M059J (cell line): ENCODE measurements at places on chromosomes 12 and 14.
A peak's percentile ranks its signal among the peaks of the same experiment; 100 is the strongest.

DNA sequence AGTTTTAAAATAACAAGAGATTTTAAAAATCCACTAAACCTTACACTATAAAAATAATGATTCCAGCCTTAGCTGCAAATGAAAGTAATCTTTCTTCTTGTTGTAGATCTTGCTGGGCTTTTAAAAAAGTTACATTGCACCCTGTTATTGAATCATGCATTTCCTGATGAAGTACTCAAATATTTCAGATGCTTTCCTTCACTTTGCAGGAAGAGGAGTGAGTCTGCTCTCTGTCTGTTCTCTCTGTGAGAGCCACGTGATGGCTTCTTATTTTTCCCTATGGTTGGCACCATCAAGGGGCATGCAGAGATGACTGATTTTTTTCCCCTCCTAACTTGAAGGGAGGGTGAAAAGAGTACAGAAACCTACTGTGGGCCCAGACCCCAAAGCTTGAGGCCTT is 262.7 kb downstream of the ATP23 start:
- peak; percentile 7 for DNase-seq

DNA sequence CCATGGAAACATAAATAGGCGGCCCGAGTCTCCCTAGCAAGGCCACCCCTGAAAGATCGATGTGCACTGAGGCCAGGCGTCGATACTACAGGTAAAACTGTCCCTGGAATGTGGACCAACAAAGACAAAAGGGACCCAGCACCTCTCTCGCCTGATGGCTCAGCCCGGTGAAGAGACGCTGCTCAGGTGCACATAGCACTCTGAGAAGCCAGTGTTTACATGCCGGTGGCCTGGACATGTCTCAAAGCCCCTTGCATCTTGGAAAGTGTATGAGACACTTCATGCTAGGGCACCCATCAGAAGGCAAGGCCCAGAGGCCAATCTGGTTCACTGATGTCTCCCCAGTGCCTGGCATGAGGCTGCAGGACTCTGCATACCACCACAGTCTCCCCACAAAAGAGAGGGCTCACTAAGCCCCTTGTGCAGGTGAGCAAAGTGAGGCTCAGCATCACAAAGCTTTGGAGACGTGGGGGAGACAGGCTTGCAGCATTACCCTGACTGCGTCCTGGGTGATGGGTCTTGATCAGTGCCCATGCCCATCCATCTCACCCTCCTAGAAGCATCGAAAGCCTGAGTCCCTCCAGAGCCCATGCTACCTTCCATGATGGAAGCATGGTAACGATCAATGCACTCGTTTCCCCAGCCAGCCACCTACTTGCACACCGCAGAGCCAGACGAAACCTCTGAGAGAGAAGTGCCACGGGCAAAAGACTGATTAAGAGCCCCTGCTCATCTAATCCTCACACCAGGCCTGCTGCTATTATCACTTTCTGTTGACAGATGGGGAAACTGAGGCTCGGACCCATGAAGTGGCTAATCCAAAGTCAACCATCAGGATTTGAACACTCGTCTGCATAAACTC is 16.1 kb downstream of the BCL11B start:
- DNase-seq, result no peak

DNA sequence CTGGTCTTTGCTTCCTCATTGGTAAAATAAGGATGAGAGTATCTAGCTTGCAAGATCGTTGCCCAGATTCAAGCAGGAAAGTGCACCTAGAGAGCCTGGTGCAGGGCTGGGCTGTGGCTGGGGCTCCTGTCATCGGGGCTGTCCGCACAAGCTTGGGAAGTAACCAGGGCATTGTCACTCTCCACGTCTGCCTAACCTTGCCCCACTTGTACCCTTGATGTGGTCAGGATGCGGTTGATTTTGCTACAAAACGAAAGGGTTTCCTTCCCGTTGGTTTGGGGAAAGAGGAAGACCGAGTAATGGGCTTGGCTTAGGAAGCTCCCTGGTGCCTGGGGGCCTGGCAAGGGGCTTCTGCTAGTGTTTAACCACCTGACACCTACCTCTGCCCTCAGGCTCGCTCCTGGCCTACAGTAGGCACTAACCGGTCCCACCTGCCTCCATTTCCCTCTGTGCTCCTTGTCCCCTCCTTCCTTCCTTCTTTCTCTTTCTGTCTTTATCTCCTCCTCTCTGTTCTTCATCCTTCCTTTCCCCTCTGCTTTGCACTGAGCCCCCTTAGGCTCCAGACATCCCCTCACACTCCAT is 21.8 kb downstream of the MVK start:
- no peak for DNase-seq

- no peak for DNase-seq
Observed at GRCh38 chr12:114168061-114168460, 201.9 kb upstream of the RBM19 start.

- DNase-seq, result peak; percentile 90
Observed at GRCh38 chr14:100679707-100680438, 46.8 kb upstream of the DLK1 start.

DNA sequence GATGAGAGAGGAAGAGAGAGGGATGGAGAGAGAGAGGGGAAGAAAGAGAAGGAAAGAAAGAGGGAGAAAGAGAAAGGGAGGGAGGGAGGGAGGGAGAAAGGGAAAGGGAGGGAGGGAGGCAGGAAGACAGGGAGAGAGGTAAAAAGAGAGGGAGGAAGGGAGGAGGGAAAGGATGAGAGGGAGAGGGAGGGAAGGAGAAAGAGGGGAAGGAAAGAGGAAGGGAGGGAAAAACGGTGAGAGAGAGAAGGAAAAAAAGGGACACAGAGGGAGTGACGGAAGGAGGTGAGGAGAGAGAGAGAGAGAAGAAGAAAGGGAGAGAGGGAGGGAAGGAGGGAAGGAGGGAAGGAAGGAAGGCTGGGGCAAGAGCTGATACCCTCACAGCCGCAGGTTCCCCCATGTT is 56.8 kb downstream of the FOXN3 start:
- DNase-seq, result no peak

DNA sequence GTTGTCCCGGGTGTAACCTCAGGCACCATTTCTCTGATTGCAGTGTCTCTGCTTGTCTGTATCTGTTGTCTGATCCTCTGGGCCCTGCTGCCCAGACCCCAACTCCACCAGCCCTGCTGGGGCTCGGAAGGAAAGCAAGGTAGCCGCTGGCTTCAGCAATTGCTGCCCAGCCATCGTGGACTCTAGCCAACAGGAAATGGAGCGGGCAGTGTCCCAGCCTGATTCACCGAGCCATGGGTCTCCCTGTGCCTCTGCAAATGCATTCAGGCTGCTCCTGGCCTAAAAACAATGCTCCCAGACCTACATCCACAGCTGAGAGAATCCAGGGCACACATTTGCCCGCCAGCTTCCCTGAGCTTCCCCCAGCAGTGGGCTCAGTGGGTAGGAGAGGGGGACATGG is 9.2 kb downstream of the TUNAR start:
- peak; percentile 50 for DNase-seq

- no peak for DNase-seq
Observed at GRCh38 chr14:33486332-33486890, 464.5 kb downstream of the EGLN3 start.

DNA sequence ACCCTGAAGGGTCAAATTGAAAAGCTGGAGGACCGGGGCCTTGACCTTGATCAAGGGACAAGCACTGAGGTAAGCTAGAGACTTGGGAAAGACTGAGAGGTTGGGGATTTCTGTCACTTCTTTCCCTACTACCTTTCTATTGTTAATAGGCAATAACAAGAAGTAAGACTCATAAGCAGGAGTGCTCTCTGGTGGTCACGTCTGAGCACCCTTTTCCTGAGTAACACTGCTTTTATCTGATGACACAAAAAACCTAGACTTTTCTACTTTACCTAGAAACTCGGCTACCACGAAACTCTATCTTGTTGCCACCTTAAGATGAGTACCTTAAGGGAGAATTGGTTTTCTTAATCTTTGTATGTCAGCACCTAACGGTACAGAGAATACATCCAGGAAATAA is 35.5 kb upstream of the PPFIBP1 start:
- no peak for DNase-seq

DNA sequence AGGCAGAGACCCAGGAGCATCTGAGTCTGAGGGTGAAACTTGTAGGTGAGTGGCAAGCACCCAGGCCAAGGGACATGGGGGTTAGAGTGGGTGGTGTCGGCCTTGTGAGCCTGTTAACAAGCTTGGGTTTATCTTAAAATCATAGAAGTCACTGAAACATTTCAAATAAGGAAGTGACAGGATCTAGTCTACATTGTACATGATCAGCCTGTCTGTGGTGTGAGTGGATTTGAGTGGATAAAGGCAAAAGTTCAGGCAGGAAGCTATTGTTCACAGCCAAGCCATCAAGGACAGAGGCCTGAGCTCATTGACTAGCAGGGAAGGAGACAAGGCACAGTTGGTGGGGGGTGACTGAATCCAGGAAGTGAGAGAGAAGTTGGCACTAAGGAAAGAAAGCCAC is 59.3 kb upstream of the FKBP4 start:
- DNase-seq, result no peak

DNA sequence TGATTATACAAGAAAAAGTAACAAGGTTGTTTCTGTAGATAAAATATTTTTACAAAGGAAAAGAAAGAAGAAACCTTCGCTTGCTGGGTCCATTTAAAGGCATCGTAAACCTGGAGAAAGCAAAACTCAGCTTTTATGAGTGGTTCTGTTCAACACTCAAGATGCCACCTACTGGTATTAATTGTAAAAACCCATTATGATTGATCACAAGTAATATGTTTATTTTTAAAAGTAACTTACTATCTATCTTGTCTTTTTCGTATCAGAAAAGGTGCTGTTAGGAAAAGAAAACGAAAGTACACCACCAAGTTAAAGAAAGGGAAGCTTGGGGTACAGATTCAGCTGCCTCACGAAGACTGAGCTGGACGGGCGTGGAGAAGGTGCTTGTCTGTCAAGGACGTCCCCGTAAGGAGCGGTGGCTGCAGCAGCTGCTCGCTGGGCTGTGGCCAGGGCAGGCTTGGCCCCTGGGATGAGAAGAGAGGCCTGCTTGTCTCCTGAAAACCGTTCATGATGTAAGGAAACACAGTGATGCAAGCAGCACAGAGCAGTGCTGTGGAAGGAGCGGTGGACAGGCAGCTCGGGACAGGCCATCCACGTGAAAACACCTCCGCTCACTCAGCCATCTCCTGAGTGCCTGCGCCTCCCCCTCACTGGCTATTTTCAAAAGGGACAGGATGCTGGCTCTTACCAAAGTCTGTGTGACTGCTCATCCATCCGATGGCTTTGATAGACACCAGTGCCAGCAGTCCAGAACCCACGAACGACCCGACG is 25.0 kb downstream of the SLC15A4 start:
- DNase-seq, result no peak

GRCh38 chr12:105076098-105076497 is 8.2 kb downstream of the ALDH1L2 start:
- DNase-seq, result peak; percentile 40

DNA sequence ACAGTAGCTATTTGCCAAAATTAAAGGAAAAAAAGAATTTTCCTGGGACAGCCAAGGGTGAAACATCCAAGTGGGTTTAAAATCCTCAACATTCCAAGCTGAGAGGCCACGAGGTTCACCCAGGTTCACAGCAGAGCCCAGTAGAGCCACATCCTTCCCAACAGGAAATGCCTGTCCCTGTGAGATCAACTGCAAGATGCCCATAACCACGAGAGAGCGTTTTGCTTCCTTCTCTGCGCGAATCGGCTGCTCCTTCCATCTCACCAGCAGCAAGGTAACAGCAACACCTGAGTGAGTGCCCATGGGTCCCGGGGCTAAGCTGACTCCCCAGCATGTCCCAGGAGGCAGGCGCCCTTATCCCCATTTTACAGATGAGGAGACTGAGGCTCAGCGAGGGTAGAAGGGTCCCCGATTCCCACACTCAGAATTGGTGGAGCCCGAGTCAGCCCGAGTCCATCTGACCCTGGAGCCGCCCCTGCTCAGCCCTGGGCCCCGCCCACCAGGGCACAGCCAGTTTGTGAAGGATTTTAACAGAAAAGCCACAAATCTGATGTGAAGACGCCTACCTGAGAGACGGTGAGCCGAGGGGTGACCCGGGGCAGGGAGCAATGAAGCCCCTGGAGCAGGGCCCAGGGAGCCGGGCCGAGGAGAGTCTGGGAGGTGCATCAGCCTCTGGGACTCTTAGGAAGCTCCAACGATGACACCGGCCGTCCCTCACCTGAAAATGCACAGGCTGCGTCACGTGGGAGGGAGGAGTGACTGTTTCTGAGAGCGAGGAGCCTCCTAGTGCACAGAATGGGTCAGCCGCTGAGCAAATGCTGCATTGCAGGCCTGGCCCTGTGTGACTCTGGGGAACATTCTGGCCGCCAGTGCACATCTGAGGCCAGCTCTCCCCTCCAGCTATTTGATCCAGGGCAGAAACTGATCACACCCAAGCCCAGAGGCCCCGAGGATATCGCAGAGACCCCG is 236.9 kb upstream of the SFSWAP start:
- DNase-seq, result no peak

- DNase-seq, result peak; percentile 89
Observed at GRCh38 chr14:96053600-96054381, 14.6 kb downstream of the C14orf132 start.

GRCh38 chr14:68925373-68925772 is 53.7 kb downstream of the ACTN1 start:
- no peak for DNase-seq

DNA sequence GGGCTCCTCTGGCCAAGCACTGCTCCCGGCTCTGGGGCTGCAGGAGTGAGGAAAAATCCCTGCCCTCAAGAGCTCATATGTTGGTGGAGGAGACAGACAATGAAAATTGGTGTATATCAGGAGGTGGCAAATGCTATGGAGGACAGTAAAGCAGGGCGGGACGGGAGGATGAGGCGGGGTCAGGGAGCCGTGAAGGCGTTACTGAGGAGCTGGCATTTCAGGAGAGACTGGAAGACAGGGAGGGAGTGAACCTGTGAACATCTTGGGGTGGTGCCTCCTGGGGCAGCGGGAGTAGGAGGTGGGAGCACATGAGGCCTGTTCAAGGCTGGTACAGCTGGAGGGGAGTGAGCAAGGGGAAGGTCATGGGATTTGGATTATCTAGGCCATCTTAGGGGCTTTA is 26.6 kb downstream of the TSPAN9 start:
- DNase-seq, result no peak

DNA sequence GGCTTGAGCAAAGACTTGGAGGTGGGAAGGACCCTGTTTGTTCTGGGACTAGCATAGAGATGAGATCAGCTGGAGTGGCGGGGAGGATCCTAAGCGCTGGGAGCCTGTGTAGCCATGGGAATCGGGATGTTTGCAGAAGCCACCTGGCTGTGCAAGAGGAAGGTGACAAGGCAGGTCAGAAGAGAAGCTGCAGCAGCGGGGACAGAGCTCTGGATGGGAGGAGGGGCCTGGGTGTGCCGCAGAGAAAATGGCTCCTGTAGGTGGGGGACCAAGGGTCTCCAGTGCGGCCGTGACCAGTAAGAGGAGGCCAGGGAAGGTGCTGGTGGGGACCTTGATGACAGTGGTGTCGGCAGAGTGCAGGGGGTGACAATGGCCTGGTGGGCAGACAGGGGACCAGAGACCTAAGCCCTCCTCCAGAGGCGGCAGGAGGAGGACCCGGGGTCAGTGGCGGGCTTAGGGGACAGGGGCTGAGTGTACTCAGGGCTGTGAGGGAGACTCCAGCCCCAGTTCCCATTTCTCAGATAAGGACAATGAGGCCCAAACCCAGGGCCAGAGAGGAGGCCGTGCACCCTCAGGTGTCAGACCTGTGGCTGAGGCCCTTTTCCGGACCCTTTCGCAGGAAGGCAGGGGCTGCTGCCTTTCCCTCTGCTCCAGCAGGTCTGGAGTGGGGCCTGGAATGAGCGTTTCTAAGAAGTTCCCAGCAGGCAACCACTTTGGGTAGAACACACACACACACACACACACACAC is 206.6 kb upstream of the RTL1 start:
- DNase-seq, result no peak

- DNase-seq, result no peak
Observed at GRCh38 chr14:72261068-72261467, 328.8 kb downstream of the RGS6 start.
